Stimulated activated CD4-positive, alpha-beta T cell treated with anti-CD3 and anti-CD28 coated beads, Interleukin-1b, Interleukin-23, amount 100 ng/mL, for 1 hour (primary cell): ENCODE measurements at places on chromosomes 6 and 20.
A peak's percentile ranks its signal among the peaks of the same experiment; 100 is the strongest.

DNA sequence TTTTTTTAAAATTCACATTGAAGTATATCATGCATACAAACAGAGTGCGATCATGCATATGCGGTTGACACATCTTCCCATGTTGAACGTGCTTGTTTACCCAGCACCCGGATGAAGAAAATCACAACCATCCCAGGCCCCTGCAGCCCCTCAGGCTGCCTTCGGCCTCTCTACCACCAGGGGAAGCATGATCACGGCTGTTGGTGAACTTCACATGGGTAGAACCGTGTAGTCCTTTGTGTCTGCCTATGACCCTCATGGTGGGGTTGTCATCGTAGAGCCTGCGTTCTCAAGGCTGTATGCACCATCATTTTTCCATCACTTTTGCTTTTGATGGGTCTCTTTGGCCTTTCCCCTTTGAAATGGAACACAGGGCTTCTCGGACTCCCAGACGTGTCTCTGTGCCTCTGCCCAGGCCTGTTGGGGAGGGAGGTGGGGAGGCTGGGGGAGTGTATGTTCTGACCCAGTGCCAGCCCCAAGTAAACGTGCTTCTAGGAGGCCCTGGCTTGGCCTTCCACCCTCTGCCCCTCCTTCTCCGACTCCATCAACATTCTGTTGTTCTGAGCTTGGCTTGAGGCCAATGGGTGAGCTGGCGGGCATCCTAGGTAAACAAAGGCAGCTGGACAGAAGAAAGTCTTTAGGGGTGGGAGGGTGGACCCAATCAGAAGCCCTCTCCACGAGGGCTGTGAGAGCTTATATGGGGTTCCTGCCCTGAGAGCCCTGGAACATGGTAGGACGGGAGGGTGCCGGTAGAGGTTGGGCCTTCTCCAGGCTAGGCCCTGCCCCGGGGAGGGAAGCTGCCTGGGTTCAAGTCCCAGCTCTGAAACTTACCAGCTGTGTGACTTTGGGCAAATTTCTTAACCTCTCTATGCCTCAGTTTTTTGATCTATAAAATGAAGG, 39.7 kb downstream of the TGM2 start:
- DNase-seq = no peak

- DNase-seq = no peak
Measured at GRCh38 chr6:141666187-141666586, 466.5 kb upstream of the GJE1 start.

DNA sequence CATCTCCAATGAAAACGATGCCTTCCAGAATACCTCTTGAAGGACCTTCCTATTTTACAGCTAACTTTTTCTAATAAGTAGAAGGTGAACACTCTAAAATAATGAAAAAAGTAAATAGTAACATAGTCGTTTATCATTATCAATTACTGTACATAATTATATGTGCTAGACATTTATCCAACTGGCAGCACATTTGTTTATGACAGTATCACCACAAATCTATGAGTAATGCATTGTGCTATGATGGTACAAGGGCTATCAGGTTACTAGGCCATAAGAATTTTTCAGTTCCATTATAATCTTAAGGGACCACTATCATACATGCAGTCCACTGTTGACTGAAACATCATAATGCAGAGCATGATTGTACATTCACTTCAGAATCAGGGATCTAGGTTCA, 68.4 kb downstream of the ATG5 start:
- no peak for DNase-seq

DNA sequence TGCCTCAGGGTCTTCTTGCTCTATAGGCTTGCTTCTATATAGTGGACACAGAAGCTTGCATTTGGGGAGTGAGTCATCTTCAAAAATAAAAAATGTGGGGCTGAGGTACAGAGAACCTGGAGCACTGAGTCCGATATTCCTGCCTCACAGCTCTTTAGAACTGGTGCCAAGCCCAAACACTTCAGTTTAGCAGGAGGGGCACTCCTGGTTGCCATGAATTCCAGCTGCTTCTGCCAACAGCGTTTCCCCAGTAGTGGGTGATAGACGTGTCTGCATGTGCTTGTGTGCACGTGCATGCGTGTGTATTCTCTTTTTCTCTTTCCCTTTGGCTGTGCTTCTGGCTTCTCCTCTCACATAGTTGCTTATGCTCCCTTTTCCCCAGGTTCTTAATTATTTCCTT, 11.9 kb downstream of the DNPH1 start:
- no peak for DNase-seq

- no peak for DNase-seq
Measured at GRCh38 chr6:89269981-89270380, 45.1 kb downstream of the GABRR2 start.

DNA sequence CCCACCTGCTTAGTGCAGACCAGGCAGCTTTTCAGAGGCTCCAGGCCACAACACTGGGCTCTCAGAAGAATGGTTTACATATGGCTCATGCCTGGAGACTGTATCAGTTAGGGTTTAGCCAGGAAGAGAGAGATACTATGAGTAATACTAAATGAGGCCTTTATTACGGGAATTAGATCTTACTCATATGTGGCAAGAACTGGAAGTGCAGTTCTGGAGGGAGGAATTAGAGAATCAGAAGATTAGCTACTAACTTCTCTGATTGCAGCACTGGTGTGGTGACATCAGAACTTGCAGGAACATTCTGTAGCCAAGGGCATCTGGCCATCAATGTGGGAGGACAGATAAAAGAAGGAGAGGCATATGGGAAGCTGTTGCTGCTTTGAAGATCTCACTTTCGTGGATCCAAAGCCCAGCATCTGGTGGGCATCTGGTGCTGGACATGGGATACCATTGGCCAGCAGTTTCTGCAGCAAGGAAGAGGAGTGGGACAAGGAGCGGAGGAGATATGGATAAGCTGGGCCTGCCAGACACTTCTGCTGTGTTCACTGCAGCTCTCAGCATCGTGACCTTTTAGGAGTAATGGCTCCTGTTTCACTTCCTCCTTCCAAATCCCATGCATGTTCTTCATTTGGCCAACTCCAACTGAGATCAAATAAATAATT, 248.5 kb downstream of the BTBD3 start:
- no peak for DNase-seq

- DNase-seq = no peak
Measured at GRCh38 chr6:129460221-129460620, 249.8 kb downstream of the ARHGAP18 start.

DNA sequence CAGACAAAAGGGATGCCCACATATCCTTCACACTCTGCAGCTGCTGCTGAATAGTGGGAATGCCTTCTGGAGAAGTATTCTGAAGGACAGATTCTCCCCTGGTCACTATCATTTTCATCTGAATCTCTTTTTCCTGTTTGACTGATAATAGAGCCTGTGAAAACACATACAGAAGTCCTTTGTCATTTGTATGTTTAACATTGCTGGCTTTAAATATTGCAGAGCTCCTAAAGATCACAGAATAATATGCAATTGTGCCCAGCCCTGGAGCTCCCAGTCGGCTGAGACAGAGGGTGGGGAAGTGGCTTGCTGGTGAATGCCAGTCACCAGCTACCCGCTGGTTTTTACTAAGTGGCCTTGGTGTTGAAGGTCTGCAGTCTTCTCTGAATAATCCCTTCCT, 272.3 kb downstream of the SYNE1 start:
- no peak for DNase-seq

- DNase-seq = no peak
Measured at GRCh38 chr20:60627751-60628565, 624.1 kb upstream of the CDH4 start.

GRCh38 chr6:125950293-125950692, 6.3 kb upstream of the HINT3 start:
- DNase-seq = no peak

GRCh38 chr20:45268531-45268930, 14.2 kb upstream of the SLPI start:
- DNase-seq = no peak

GRCh38 chr20:13397300-13397724, 176.2 kb downstream of the ISM1 start:
- DNase-seq = no peak

GRCh38 chr6:31794294-31794865, 1.2 kb downstream of the VARS1 start:
- no peak for DNase-seq

DNA sequence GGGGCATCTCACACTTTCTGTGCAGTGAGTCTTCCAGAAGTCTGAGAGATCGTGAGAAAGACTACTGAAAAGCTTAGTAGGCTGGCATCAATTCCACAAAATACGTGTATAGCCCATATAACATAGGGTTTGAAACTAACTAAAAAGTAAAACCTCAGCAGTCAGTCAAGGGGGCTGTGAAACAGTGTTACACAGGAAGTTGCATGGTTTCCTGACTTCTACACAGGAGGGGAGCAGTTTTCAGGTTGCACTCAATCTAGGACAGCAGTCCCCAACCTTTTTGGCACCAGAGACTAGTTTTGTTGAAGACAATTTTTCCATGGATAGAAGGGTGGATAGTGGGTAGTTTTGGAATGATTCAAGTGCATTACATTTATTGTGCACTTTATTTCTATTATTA, 4.7 kb upstream of the LY86 start:
- no peak for DNase-seq

DNA sequence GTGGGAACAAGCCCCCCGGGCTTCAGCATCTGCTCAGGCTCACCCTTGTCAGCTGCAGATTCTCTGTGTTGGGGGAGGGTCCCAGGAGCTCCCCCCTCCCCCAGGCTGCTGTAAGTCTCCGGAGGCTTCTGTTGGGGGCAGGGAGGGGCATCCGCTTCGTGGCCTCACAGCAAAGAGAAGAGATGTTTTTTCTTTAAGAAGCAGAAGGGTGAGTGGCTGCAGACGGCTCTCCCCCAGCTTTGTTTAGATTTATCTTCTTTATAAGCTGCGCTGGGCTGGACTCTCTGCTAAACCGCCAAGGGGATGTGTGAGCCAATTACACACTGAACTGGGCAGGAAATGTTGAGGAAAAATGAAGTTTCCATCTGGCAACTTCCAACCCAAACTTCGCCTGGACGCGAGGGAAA, 48.7 kb upstream of the GATA5 start:
- no peak for DNase-seq

- no peak for DNase-seq
Measured at GRCh38 chr6:24951811-24952299, 16.1 kb upstream of the RIPOR2 start.

DNA sequence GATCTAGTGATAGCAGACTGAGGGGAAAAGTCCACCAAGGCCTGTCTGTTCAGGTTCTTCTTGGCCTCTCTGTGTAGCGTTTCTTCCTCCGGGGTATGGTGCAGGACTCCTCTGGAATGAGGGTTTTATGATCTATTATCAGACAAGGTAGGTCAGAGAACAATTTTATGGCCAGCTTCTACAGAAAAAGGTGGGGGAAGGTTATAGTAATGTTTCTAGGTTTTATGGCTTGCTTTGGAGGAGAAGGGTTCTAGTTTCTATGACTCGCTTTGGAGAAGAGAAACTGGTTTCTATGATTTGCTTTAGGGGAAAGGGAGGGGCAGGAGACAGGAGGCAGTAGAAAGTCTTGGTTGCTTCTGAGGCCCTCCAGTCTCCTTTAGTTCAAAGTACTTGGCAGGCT, 144.8 kb upstream of the LAMA2 start:
- DNase-seq = no peak

DNA sequence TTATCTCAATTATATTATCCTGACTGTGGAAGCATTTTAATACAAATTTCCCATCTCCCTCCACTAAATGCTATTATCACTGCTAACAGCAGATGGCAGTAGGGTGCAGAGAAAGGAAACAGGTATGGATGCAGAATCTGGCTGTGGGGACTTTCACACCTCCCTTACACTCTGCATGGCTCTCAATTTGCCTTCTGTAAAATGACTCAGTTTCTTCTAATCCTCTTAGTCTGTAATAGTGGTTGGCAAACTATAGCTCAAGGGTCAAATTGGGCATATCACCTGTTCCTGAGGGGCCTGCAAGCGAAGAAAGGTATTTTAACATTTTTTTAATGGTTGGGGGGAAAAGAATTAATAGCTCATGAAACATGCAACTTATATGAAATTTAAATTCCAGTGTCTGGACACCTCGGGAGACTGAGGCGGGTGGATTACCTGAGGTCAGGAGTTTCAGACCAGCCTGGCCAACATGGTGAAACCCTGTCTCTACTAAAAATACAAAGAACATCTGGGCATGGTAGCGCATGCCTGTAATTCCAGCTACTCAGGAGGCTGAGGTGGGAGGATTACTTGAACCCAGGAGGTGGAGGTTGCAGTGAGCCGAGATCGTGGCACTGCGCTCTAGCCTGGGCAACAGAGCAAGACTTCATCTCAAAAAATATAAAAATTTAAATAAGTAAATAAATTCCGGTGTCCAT, 83.5 kb downstream of the ZMYND8 start:
- peak; percentile 19 for DNase-seq

DNA sequence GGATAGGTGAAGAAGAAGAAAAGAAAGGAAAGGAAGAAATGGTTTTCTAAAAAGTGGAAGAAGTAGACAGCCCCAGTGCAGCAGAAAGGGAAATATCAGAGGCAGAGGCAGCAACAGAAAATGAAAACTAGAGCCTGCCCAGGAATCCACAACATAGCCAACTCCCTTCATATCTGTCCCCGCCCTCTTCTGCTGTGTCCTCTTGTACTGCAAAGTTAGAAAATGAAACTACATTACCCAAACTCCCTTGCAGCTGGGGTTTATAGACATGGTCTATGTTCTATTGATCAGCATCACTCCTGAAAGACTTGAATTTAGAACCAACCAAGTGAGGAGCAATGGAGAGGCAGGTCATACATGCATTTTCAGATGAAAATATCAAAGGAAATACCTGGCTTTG, 200.5 kb upstream of the PHACTR1 start:
- DNase-seq = no peak

DNA sequence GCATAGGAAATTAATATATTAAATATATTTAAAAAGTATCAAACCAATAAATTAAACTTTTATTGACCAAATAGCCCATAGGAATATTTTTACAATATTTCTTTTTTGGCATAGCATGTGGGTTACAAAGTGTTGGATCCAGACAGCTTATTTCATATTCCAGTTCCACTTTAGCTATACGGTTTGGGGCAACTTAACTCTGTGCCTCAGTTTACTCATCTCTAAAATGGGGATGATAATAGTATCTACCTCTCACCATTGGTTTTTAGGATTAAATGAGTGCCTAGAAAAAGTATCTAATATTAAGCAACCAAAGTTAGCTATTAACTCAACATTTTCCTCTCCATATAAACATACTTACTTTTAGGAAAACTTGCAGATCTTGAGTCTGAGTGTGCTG, 243.8 kb downstream of the TBC1D32 start:
- no peak for DNase-seq

GRCh38 chr6:30000156-30000791, 57.9 kb downstream of the HLA-A start:
- DNase-seq = no peak

GRCh38 chr6:22883061-22883717, 313.8 kb downstream of the HDGFL1 start:
- DNase-seq = no peak
